Psoas muscle (tissue), 8 donors: ENCODE measurements at places on chromosomes 4 and X. TPM values are rescaled to one million over a fixed set of nuclear protein-coding genes. Genes with fewer than 3 reads are reported as not detected.

GRCh38 chrX:133290076-133290475, 71.9 kb upstream of the TFDP3 start:
- DNase-seq: no peak

GRCh38 chr4:80393970-80394250, 58.4 kb downstream of the CFAP299 start:
- no peak for DNase-seq

GRCh38 chrX:27968352-27968751, 12.9 kb downstream of the DCAF8L1 start:
- no peak for DNase-seq

- no peak for DNase-seq
Observed at GRCh38 chrX:113399506-113400192, 559.0 kb upstream of the AMOT start.

Gene ARHGAP36
- polyA plus RNA-seq: 0.08 TPM

Gene USP9X
- polyA plus RNA-seq: 19.4 TPM

Gene GRPR
- not detected for polyA plus RNA-seq
